ENCODE measurements at places on chromosomes 3 and 15.

- DNase-seq, result no peak
Measured at GRCh38 chr3:177932750-177933660, 603.2 kb upstream of the KCNMB2 start.

DNA sequence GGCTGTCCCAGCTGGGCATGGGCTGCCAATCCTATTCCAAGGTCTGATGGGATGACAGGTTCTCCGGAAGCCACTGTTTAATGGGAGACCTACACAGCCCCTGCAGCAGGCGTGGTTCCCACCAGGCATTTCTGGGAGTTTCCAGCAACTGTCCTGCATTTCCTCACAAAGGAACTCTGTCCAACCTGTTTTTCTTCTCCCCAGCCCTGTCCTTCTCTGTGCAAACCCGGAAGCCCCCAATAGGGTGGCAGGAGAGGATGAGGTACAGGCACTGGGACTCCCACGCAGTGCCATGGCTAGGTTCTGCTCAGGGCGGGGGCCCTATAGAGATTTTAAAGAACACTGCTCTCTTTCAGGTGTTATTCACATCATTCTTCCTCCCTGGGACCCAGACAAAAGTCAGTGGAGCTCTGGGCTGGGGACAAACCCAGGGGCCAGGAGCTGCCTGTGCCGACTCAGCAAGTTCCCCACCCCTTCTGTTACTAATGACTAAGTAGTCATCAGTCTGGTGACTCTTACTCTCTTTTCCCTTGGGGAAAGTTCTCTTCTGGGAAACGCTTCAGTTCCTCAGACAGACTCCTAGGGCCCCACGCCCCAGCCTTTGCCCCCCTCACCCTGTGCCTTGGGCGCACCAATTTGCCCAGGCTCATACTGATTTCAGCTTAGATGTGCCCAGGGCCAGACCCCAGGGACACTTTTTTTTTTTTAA is 97.7 kb downstream of the CD47 start:
- DNase-seq, result no peak

- no peak for DNase-seq
Measured at GRCh38 chr3:129107793-129108192, 13.8 kb downstream of the RAB43 start.

GRCh38 chr15:91866971-91867372 is 13.5 kb downstream of the SLCO3A1 start:
- no peak for DNase-seq

DNA sequence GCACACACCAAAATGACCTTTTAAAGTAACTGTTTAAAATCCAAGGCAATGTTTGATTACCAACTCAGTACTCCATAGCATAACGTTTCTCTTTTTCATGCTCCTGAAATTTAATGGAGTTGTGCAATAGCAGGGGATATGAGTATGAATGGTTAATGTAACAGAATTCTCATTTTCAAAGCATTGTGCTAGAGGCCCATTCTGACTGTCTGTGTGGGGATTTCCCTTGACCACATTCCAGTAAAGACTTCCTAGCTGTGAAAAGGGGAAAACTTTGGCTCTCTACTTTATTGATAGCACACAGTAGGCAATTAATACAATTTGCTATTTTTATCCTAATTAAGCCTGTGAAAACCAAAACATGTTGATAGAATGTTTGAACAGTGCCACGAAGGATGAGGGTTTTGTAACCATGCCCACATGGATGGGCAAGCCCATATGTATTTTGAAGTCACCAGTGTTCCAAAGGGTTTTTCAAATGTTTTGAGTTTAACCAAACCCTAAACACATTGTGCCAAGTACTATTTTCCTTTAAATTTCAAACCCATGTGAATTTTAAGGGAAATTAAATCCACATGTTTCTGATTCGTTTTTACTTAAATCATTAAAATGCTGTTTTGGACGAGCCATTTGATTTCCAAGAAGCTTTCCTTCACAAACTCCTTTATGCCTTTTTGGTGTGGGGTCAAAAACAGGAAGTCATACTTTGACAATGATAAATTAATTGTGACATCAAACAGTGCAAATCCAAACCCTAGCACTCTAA is 261.2 kb downstream of the SHOX2 start:
- DNase-seq, result no peak

- DNase-seq, result no peak
Measured at GRCh38 chr3:46283881-46284450, 41.7 kb downstream of the CCR3 start.

DNA sequence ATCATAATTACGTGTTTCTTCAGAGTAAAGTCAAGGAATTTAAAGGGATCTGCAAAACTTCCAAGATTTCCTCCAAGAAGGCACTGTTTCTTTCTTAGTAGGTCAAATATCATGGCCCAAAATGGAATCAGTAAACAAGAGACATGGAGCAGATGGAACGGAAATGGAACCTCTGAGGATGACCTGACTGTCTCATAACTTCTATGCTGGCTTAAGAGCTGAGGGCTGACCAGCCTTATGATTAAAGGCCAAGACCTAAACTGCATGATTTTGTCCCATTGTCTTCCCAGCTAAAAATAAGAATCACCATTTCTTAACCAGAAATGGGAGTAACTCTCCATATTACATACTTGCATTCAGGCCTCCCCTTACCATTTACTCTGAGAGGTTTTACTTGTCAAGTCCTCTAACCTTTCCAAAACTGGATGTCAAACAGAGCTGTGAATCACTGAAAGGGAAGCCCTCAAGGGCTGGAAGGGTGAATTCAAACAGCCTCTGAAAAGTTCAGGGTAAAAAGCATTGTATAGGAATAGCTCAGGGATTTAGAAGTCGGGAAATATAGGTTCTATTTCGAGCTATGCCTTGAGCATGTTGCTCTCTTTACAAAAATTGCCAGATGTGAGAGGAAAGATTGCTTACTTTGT is 103.7 kb downstream of the MEIS2 start:
- DNase-seq, result no peak

DNA sequence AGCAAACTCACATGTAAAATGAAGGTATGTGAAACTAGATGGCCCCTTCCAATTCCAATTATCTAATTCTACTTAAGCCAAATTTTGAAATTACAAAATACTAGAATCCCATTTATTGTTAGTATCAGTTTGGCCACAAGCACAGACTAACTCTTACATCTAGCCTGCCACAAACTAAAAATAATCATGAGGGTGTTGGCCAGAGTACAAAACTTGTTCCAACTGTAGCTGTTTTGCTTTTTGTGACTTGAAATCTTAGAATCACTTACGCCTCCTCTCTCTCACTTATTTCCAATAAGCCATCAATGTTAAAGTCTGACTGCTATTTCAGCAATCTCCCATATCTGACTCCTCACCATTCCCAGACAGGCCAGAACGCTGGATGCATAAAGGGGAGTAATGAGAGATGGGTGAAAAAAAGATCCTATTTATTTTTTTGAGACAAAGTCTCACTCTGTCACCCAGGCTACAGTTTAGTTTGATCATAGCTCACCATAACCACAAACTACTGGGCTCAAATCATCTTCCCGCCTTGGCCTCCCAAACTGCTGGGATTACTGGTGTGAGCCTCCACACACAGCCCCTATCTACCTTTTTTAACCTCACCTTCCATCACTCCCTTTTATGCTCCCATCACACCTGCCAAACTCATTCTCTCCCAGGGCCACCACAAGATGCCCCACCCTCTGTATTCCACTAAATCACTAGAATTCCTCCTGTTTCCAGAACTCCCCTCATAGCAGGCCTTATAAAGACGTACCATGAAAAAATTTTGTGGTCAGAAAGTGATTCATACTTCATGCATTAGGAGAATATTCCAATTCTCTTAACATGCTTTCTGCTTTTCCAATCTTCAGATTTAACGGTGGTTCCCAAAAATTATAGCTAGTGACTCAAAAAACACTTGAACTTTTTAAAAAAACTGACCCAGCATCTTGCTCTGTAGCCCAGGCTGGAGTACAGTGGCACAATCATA is 36.5 kb downstream of the ATOSA start:
- peak; percentile 59 for DNase-seq

- DNase-seq, result peak; percentile 29
Measured at GRCh38 chr3:129230311-129231019, 18.9 kb upstream of the COPG1 start.

- DNase-seq, result no peak
Measured at GRCh38 chr15:40075298-40076044, 33.2 kb downstream of the BMF start.
